Myocyte (in vitro differentiated cells): ENCODE measurements at places on chromosomes 2 and 18. TPM values are rescaled to one million over a fixed set of nuclear protein-coding genes. Genes with fewer than 3 reads are reported as not detected.

IL18R1 gene
- not detected in 2 replicates for total RNA-seq

ASTL gene
- not detected in 2 replicates for total RNA-seq

SERPINB11 gene
- total RNA-seq, result not detected in 2 replicates

ZSWIM2 gene
- 0.16 TPM in 1 of 2 replicates, not detected in the other for total RNA-seq

AMER3 gene
- not detected in 2 replicates for total RNA-seq

RAB11FIP5 gene
- 87.2 and 111 TPM in 2 replicates for total RNA-seq

EMILIN1 gene
- 4.3 and 6.8 TPM in 2 replicates for total RNA-seq

FEV gene
- not detected in 2 replicates for total RNA-seq

FAM237A gene
- total RNA-seq, result not detected in 2 replicates

CDKL4 gene
- 1.6 and 3.5 TPM in 2 replicates for total RNA-seq

TACR1 gene
- total RNA-seq, result not detected in 2 replicates

BMP10 gene
- total RNA-seq, result 0.11 TPM in 1 of 2 replicates, not detected in the other

TMEM17 gene
- 1.6 and 2.5 TPM in 2 replicates for total RNA-seq

GAL3ST2 gene
- total RNA-seq, result 0.47 TPM in 1 of 2 replicates, not detected in the other

RBM44 gene
- total RNA-seq, result 0.05 and 0.37 TPM in 2 replicates

CXCR4 gene
- not detected in 2 replicates for total RNA-seq

GATA6 gene
- 0.08 TPM in 1 of 2 replicates, not detected in the other for total RNA-seq

FZD7 gene
- total RNA-seq, result 9.8 and 22.7 TPM in 2 replicates

RAD51AP2 gene
- 0.37 TPM in 1 of 2 replicates, not detected in the other for total RNA-seq

SCN7A gene
- 0.16 and 0.21 TPM in 2 replicates for total RNA-seq

ANKRD29 gene
- 0.83 and 2.1 TPM in 2 replicates for total RNA-seq

SCYGR6 gene
- total RNA-seq, result not detected in 2 replicates

SMAD2 gene
- 90.4 and 101 TPM in 2 replicates for total RNA-seq

ALPI gene
- not detected in 2 replicates for total RNA-seq

FAP gene
- total RNA-seq, result 48.4 and 57.7 TPM in 2 replicates

NT5C1B gene
- total RNA-seq, result not detected in 2 replicates

POTEE gene
- total RNA-seq, result not detected in 2 replicates

NEUROD1 gene
- not detected in 2 replicates for total RNA-seq

IGFBP5 gene
- 15.8 and 23.5 TPM in 2 replicates for total RNA-seq

ANKRD30B gene
- total RNA-seq, result 0.88 and 1.6 TPM in 2 replicates

ANKRD30BL gene
- not detected in 2 replicates for total RNA-seq

AFF3 gene
- under 0.01 TPM in 1 of 2 replicates, not detected in the other for total RNA-seq

RGPD5 gene
- total RNA-seq, result 7.9 and 21.0 TPM in 2 replicates

MC4R gene
- total RNA-seq, result not detected in 2 replicates

C2orf92 gene
- total RNA-seq, result 4.9 and 5.7 TPM in 2 replicates

ALPP gene
- total RNA-seq, result not detected in 2 replicates

GBX2 gene
- 0.26 TPM in 1 of 2 replicates, not detected in the other for total RNA-seq

CIDEA gene
- total RNA-seq, result not detected in 2 replicates

PIEZO2 gene
- 7.5 and 10.7 TPM in 2 replicates for total RNA-seq

APLF gene
- total RNA-seq, result 5.3 and 5.4 TPM in 2 replicates

MRPL30 gene
- total RNA-seq, result 53.2 and 65.8 TPM in 2 replicates

SH2D6 gene
- 4.9 and 5.3 TPM in 2 replicates for total RNA-seq

ZNF407 gene
- 7.0 and 7.2 TPM in 2 replicates for total RNA-seq

NOSTRIN gene
- total RNA-seq, result not detected in 2 replicates

FBXO41 gene
- 2.6 and 7.3 TPM in 2 replicates for total RNA-seq

C1GALT1C1L gene
- 0.24 TPM in 1 of 2 replicates, not detected in the other for total RNA-seq

NETO1 gene
- not detected in 2 replicates for total RNA-seq

CYP27A1 gene
- 16.5 and 18.0 TPM in 2 replicates for total RNA-seq

RTP5 gene
- 0.08 TPM in 1 of 2 replicates, not detected in the other for total RNA-seq

CCDC74B gene
- 3.5 and 9.8 TPM in 2 replicates for total RNA-seq

MBOAT2 gene
- 17.4 and 30.5 TPM in 2 replicates for total RNA-seq

CCNYL1 gene
- total RNA-seq, result 6.6 and 7.0 TPM in 2 replicates

HOXD13 gene
- not detected in 2 replicates for total RNA-seq

SPAST gene
- total RNA-seq, result 22.6 and 26.5 TPM in 2 replicates

MC5R gene
- 0.21 TPM in 1 of 2 replicates, not detected in the other for total RNA-seq

IL36G gene
- not detected in 2 replicates for total RNA-seq

NEU2 gene
- not detected in 2 replicates for total RNA-seq
